ENCODE measurements at places on chromosomes 7 and 10. TPM values are rescaled to one million over a fixed set of nuclear protein-coding genes. Genes with fewer than 3 reads are reported as not detected.

Gene ZNF853
- total RNA-seq = 0.65 TPM

Gene MTPN
- total RNA-seq = 171 TPM

Gene TMEM26
- under 0.01 TPM for total RNA-seq

Gene GALNT17
- not detected for total RNA-seq

Gene FOXI2
- not detected for total RNA-seq

Gene HHEX
- total RNA-seq = 65.0 TPM

Gene FAM24B
- total RNA-seq = 5.6 TPM

Data from vein endothelial cell (primary cell).